ENCODE measurements at places on chromosomes 7 and 10.
A peak's percentile ranks its signal among the peaks of the same experiment; 100 is the strongest.

DNA sequence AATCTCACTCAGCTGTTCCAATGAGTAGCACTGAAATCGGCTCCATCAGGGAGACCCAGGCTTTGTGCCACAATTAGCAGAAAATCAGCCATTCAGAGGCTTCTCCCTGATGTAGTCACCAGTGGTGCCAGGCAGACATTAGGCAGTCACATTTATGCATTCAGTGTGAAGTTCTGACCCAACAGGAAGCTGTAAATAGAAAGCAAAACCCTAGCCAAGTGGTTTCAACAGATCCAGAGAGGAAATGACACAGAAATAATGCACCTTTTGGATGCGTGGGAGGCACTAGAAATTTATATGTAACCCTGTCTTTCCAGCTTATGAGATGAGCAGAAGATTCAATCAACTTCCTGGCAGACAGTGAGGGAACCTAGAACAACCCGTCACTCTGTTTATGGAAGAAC lies 186.4 kb downstream of the PDE1C start:
- H3K27me3 ChIP-seq: no peaks in the 10 kb centered on the region
- no peak overlapping the region for H3K27ac ChIP-seq
- no peaks in the 10 kb centered on the region for H3K4me1 ChIP-seq
- H3K36me3 ChIP-seq: no peaks in the 10 kb centered on the region
- no peak overlapping the region for H3K4me3 ChIP-seq
- DNase-seq: no peak

DNA sequence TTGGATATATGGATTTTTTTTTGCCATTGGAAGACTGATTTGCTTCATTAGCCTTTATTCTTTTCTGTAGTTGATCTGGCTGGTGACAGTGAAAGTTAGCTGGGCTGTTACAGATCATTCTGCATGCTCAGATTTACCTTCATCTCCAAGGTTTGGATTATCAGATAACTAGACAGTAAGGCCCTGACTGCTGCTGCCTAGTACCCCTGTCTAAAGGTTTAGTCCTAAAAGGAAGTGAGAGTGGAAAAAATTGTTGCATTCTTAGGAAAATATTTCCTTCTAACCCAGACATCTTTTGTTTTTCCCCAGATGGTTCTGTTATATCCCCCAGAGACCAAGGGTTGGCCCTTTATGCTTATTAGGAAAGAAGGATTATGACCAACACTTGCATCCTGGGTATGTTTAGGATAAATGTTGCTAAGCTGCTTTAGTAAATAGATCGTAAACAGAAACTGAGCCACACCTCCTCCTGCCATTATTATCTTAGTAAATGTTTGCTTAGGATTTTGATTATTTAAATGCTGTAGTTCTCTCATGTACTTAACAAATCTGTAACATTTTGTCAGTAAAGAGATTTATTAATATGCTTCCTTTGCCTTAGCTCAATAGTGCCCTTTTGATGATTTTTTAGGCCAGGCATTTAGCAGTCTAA lies 44.4 kb downstream of the MCU start:
- H3K36me3 ChIP-seq: no peaks in the 10 kb centered on the region
- H3K27ac ChIP-seq: no peak overlapping the region
- peaks cover 11% of the 10 kb centered on the region for H3K4me1 ChIP-seq
- no peaks in the 10 kb centered on the region for H3K27me3 ChIP-seq
- DNase-seq: no peak
- no peak overlapping the region for H3K4me3 ChIP-seq

DNA sequence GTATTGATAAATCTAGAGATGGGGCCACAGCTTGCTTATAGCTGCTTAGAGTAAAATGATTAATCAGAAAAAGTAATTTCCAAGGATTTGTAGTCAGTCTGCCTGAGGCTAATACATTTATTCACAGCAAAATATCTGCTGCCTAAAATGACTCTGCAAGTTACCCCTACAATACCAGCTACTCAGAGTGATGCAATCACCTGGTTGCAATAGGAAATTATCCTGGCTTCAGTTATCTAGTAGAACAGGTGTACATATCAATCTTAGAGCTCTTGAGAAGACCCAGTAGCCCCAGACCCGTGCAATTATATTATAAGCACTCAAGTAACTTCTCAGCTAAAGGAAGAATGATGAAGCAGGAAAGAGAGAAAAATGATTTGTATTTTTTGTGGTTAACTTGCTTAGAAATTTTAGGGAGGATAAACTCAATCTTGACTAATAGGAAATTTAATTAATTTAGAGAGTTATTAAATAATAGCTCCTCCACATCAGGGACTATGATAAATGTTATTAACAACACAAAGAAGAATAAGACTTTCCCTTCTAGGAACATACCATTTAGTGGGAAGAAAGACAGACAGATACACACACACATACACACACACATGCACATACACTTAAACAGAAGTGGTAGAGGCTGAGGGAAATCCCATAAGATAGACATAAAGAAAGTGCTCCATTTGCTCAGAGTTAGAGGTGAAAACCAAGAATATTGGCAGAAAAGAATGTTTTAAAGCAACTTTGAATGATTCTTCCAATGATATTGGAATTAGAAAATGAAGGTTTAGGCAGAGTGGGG lies 140.4 kb upstream of the PRSS1 start:
- H3K27ac ChIP-seq: no peak overlapping the region
- H3K4me1 ChIP-seq: no peaks in the 10 kb centered on the region
- H3K36me3 ChIP-seq: no peaks in the 10 kb centered on the region
- DNase-seq: no peak

DNA sequence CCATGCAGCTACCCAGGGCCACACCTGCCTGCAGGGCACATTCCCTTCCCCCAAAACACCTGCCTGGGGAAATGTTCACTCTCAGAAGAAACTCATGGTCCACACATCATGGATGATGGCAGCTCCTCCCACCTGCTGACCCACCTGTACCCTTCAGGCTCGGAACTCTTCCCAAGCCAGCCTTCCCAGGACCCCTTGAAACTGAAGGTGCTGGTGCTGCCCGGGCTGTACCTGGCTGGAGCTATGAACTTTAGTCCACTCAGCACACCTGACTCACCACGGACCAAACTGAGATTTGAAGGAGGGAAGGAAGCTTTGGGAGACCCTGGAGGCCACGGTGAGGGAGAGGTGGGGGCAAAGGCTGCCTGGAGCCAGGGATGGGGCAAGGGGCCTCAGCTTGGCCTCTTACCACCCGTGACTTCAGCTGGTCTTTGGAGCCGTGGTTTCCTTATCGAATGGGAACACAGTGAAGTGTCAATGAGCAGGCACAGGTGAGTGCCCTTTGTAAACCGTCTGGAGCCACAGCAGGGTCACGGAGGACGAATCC lies 30.1 kb upstream of the INPP5A start:
- H3K27me3 ChIP-seq: no peaks in the 10 kb centered on the region
- H3K4me1 ChIP-seq: no peaks in the 10 kb centered on the region
- H3K27ac ChIP-seq: no peak overlapping the region
- no peak overlapping the region for H3K4me3 ChIP-seq
- no peak for DNase-seq

GRCh38 chr10:97063983-97064837 lies 121.5 kb downstream of the SLIT1 start:
- no peak overlapping the region for H3K27ac ChIP-seq
- no peaks in the 10 kb centered on the region for H3K27me3 ChIP-seq
- H3K4me1 ChIP-seq: peaks cover 4% of the 10 kb centered on the region

- DNase-seq: peak; percentile 63
- H3K4me1 ChIP-seq: no peaks in the 10 kb centered on the region
- H3K27me3 ChIP-seq: no peaks in the 10 kb centered on the region
- H3K4me3 ChIP-seq: no peak overlapping the region
- H3K27ac ChIP-seq: no peak overlapping the region
Observed at GRCh38 chr10:57898231-57898630, 369.5 kb downstream of the IPMK start.

GRCh38 chr7:64625114-64626082 lies 40.5 kb upstream of the ZNF107 start:
- H3K27ac ChIP-seq: no peak overlapping the region
- no peaks in the 10 kb centered on the region for H3K27me3 ChIP-seq
- no peak for DNase-seq
- H3K4me1 ChIP-seq: no peaks in the 10 kb centered on the region
- no peak overlapping the region for H3K4me3 ChIP-seq

- DNase-seq: no peak
- H3K4me3 ChIP-seq: no peak overlapping the region
- no peaks in the 10 kb centered on the region for H3K4me1 ChIP-seq
- no peaks in the 10 kb centered on the region for H3K36me3 ChIP-seq
- no peaks in the 10 kb centered on the region for H3K27me3 ChIP-seq
Observed at GRCh38 chr7:70047891-70048448, 449.7 kb downstream of the AUTS2 start.

DNA sequence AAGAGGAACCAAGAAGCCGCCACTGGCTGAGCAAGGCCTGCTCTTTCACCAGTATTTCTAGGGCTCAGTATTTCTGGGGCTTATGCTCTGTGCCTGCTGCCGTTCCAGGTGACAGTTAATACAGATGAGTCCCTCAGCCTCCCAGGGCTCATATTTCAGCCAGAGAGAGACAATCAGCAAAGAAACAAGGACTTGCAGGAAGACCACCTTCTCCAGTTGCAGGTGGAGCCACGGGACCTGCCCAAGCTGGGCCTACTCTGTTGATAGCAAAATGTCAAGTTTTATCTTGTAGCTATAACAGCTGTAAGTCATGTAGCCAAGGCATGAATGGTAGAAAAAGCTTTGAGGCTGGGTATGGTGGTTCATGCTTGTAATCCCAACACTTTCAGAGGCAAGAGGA lies 42.7 kb downstream of the NPTX2 start:
- no peak for DNase-seq
- H3K27ac ChIP-seq: no peak overlapping the region
- H3K36me3 ChIP-seq: no peaks in the 10 kb centered on the region
- no peaks in the 10 kb centered on the region for H3K27me3 ChIP-seq
- no peak overlapping the region for H3K4me3 ChIP-seq

GRCh38 chr7:35697414-35698175 lies 2.7 kb upstream of the HERPUD2 start:
- no peak overlapping the region for H3K27ac ChIP-seq
- H3K27me3 ChIP-seq: no peaks in the 10 kb centered on the region
- H3K4me1 ChIP-seq: no peaks in the 10 kb centered on the region
- no peak for DNase-seq
- no peaks in the 10 kb centered on the region for H3K36me3 ChIP-seq

GRCh38 chr7:112448891-112449290 lies 1.4 kb upstream of the IFRD1 start:
- no peak overlapping the region for H3K27ac ChIP-seq
- H3K4me3 ChIP-seq: no peak overlapping the region
- no peaks in the 10 kb centered on the region for H3K36me3 ChIP-seq
- no peak for DNase-seq

DNA sequence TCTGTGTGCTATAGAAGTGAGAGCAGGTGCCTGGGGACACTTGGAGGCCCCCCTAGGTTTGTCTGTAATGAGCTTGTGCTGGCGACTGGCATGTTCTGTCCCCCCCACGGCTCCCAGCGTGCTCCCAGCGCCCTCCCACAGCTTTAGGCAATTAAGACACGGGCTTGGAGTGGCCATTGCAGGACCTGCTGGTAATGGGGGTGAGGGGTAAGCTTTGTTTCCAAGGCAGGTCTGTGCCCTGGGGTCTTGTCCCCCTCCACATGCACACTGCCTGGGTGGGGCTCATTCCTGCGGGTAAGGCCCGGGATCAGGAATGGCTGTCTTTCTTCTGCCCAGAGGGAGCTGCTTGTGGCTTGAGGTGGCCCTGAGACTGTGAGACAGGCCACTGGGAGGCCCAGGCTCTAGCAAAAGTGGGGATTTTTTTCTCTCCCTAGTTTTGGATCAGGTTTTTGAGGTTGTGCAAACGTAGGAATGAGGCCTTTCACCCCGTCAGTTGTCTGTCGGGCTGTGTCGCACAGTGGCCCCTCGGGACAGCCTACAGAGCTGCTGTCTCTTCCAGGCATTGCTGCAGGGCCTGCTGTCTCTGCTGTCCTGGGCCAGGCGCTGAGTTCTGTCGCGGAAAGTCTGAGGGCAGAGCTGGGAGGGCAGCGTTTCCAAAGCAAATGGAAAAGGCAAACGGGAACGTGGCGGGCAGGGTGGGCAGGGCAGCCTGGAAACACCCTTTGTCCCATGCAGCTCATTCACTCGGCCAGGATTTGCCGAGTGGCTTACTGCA lies 107.4 kb downstream of the LHPP start:
- H3K36me3 ChIP-seq: no peaks in the 10 kb centered on the region
- peaks cover 6% of the 10 kb centered on the region for H3K4me1 ChIP-seq
- H3K27ac ChIP-seq: no peak overlapping the region
- DNase-seq: no peak
- no peak overlapping the region for H3K4me3 ChIP-seq

- H3K27me3 ChIP-seq: no peaks in the 10 kb centered on the region
- no peak overlapping the region for H3K27ac ChIP-seq
- no peaks in the 10 kb centered on the region for H3K4me1 ChIP-seq
- no peak overlapping the region for H3K4me3 ChIP-seq
- no peaks in the 10 kb centered on the region for H3K36me3 ChIP-seq
Observed at GRCh38 chr7:46972205-46972604, 609.7 kb downstream of the TNS3 start.

- H3K4me3 ChIP-seq: no peak overlapping the region
- DNase-seq: peak; percentile 74
- no peaks in the 10 kb centered on the region for H3K36me3 ChIP-seq
- peaks cover 90% of the 10 kb centered on the region for H3K27me3 ChIP-seq
- no peak overlapping the region for H3K27ac ChIP-seq
Observed at GRCh38 chr7:157005456-157006204, 4.8 kb downstream of the MNX1 start.

DNA sequence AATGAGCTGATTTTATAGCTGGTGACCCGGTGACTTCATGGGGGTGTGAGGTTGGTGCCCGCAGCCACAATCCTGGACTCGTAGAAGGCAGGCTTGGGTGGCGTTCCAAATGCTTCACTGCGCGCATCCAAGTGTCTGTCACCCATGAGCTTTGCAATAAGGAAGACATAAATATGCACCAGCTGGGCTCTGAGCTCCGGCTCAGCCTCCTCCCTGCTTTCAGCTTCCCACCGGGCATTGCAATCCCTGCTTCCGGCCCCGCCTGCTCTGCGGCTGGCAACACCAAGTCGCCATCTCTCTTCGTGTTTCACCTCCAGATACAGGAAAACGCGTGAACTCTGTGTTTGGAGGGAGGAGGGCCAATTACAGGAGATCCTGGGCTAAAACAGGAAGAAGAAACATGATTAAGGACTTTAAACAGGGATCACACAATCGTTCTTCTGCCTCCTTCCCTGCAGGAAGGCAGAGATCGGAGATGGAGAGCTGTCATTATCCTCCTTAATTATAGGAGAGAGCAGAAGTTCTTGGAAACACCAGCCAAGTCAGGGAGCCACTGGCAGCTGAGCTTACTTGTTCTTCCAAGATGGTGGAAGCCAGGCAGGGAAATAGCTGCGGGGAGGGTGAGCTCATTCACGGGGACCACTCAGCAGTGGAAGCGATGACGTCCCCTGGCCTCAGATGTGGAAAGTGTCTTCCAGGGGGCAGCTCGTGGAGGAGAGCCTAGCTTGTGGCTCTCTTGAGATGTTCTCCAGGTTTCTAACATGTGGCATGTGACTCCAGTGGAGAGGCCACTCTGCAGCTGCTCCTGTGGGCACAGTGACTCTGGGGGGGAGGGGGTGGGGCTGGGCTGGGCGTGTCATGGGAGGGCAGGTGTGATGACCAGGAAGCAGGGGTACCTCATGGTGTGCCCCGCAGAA lies 134.9 kb downstream of the CAMK1D start:
- no peak overlapping the region for H3K4me3 ChIP-seq
- no peaks in the 10 kb centered on the region for H3K4me1 ChIP-seq
- no peak overlapping the region for H3K27ac ChIP-seq
- no peaks in the 10 kb centered on the region for H3K36me3 ChIP-seq
- no peaks in the 10 kb centered on the region for H3K27me3 ChIP-seq
- no peak for DNase-seq
